ENCODE measurements at places on chromosomes 12 and 14.
A peak's percentile ranks its signal among the peaks of the same experiment; 100 is the strongest.

GRCh38 chr12:559906-560455 lies 100.2 kb downstream of the B4GALNT3 start:
- no peak for DNase-seq

- no peak for DNase-seq
Observed at GRCh38 chr14:54309615-54310014, 87.2 kb upstream of the CDKN3 start.

- DNase-seq, result no peak
Observed at GRCh38 chr12:68100241-68100640, 59.3 kb downstream of the IFNG start.

GRCh38 chr12:107320033-107320928 lies 226.9 kb upstream of the CRY1 start:
- peak; percentile 85 for DNase-seq

GRCh38 chr12:23752245-23752644 lies 197.2 kb downstream of the SOX5 start:
- no peak for DNase-seq

- no peak for DNase-seq
Observed at GRCh38 chr14:96398921-96399320, 7.0 kb downstream of the AK7 start.

- DNase-seq, result no peak
Observed at GRCh38 chr12:68043435-68043834, 54.2 kb downstream of the IFNG-AS1 start.

- no peak for DNase-seq
Observed at GRCh38 chr14:39426605-39427004, 5.6 kb downstream of the FBXO33 start.

DNA sequence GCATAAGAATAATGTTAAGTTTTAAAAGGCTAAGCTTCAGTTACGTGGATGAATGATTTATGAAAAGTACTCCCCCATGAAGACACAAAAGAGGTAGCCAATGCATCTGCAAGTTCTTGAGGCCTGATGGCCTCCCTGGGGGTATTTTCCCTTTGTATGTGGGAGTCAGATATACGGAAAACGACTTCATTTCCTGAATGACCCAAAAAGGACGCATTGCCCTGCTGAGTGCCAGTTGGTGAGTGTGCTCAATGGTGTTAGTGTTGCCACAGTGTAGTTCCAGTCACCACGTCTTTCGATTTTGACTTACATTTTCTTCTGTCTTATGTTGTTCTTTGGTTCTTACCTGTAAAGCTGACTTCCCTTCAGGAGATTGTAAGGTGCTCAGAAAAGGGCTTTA lies 8.0 kb downstream of the ETV6 start:
- no peak for DNase-seq

GRCh38 chr14:57833323-57833722 lies 32.6 kb downstream of the SLC35F4 start:
- no peak for DNase-seq

GRCh38 chr14:83491091-83491490 lies 1957.4 kb upstream of the SEL1L start:
- no peak for DNase-seq

- DNase-seq, result no peak
Observed at GRCh38 chr12:5173511-5174011, 129.9 kb downstream of the KCNA5 start.

GRCh38 chr12:126627596-126627995 lies 1562.4 kb downstream of the AACS start:
- DNase-seq, result no peak

DNA sequence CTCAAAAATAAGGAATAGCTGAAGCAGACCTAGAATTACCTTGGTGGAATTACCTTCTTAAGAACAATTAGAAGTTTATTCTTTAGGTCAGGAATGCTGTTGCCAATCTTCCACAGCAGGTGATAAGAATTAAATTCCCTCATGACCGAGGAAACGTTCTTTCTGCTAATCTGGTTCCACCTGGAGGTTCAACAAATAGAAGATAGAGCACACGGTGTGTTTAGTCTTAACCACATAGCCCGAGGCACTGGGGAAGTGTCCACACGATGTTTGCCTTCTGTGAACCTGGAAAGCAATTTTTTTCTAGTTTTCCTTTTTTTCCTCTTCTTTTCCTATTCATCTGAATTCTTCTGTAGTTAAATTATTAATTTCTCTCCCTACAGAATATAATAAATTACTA lies 906.9 kb downstream of the NRXN3 start:
- DNase-seq, result no peak

- DNase-seq, result no peak
Observed at GRCh38 chr12:47111392-47111778, 31.6 kb upstream of the AMIGO2 start.

- DNase-seq, result no peak
Observed at GRCh38 chr14:93090826-93091555, 24.7 kb downstream of the ITPK1 start.

DNA sequence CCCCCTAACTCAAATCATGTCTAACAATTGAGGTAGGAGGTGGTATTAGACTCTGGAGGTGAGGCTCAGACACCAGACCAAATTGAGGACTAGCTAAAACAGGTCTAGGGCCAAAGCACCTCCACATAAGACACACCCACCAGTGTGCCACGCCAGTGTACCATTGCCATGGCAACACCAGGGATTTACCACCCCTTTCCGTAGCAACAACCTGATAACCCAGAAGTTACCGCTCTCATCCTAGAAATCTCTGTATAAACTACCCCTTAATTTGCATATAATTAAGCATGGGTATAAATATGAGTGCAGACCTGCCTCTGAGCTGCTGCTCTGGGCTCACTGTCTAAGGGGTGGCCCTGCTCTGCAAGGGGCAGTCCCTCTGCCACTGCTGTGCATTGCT lies 57.4 kb upstream of the PPP2R5C start:
- no peak for DNase-seq

- no peak for DNase-seq
Observed at GRCh38 chr14:52342849-52343596, 28.9 kb downstream of the PTGER2 start.

DNA sequence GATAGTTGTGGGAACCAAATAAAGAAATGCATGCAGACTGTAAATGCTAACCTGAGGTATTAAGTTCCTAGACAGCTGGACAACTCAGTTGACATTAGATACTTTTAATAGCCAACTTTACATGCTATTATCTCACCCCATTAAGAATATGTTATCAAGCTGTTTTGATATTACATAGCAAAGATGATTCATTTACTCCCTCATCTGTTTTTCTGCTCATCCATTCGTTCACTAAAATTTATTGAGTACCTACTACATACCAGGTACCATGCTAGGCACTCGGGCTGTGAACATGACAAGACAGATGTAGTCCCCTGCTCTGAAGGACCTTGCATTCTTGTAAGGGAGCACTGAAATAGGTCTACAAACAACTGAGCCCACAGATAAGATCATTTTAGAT lies 192.4 kb downstream of the DACT1 start:
- no peak for DNase-seq

GRCh38 chr12:54217774-54218241 lies 29.0 kb upstream of the SMUG1 start:
- no peak for DNase-seq

DNA sequence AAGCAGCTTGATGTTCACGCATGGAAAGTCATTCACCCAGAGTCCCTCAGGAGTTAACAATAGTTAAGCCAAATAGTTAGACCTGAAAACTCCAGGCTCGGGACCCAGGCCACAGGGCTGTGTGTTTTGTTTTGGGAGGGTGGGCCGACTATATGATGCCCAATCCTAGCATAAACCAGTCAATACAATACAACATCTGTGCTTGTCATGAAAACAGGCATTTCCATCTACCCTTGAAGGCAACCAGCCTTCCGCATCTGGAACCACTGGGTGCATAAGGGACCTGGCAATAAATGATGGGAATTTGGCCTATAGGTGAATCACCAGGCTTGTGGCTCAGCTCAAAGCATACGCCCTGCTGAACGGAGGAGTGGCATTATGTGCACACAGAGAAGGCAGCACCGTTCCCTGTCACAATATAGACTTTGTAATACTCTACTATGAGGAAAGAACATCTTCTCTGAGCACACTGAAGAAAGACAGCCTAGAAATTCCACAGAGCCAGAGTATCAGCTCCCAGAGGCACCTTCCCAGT lies 91.0 kb upstream of the FOXN3 start:
- no peak for DNase-seq

- DNase-seq, result no peak
Observed at GRCh38 chr14:36976571-36977023, 195.8 kb downstream of the SLC25A21 start.

- DNase-seq, result no peak
Observed at GRCh38 chr12:62622177-62622576, 155.6 kb downstream of the MON2 start.

DNA sequence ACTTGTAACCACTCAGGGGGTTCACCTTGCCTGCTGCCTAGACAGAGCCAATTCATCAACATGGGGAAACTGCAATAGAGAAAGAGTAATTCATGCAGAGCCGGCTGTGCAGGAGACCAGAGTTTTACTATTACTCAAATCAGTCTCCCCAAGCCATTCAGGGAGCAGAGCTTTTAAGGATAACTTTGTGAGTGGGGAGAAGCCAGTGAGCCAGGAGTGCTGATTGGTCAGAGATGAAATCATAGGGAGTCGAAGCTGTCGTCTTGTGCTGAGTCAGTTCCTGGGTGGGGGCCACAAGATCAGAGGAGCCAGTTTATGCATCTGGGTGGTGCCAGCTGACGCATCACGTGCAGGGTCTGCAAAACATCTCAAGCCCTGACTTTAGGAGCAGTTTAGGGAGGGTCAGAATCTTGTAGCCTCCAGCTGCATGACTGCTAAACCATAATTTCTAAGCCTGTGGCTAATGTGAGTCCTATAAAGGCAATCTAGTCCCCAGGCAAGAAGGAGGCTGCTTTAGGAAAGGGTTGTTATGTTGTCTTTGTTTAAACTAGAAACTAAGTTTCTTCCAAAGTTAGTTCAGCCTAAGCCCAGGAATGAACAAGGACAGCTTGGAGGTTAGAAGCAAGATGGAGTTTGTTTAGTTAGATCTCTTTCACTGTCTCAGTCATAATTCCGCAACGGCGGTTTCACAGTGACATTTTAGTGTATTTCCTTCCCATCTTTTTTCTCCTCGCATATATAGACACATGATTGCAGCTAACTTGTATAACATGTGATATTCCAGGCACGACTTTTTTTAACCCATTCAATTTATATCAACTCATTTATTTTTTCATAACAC lies 68.9 kb upstream of the NCOR2 start:
- DNase-seq, result peak; percentile 59

- no peak for DNase-seq
Observed at GRCh38 chr12:124073356-124074035, 100.5 kb downstream of the ZNF664 start.

DNA sequence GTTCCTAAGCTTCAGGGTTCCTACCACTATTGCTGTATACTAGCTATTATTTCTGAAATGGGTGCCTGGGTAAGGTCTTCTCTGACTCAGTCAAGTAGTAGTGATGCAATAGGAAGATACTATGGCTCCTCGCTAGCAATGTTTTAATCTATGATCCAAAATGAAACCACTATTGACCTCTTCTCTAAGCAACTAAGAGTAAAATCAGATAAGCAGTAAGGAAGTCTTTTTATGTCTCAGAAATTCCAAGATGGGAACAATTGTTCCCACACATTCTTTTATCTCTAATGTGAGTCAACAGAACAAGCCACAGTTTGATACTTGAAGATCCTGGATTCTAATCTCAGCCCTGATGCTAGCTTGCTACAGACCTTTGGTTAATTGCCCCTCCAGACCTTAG lies 45.1 kb downstream of the AREL1 start:
- DNase-seq, result no peak

GRCh38 chr12:131011165-131012079 lies 57.7 kb downstream of the ADGRD1 start:
- DNase-seq, result no peak

GRCh38 chr12:10722502-10722904 lies 620 bp downstream of the YBX3 start:
- peak; percentile 64 for DNase-seq

- DNase-seq, result no peak
Observed at GRCh38 chr12:131121705-131122405, 168.1 kb downstream of the ADGRD1 start.

GRCh38 chr14:94123868-94124267 lies 5.5 kb downstream of the IFI27L2 start:
- DNase-seq, result no peak

DNA sequence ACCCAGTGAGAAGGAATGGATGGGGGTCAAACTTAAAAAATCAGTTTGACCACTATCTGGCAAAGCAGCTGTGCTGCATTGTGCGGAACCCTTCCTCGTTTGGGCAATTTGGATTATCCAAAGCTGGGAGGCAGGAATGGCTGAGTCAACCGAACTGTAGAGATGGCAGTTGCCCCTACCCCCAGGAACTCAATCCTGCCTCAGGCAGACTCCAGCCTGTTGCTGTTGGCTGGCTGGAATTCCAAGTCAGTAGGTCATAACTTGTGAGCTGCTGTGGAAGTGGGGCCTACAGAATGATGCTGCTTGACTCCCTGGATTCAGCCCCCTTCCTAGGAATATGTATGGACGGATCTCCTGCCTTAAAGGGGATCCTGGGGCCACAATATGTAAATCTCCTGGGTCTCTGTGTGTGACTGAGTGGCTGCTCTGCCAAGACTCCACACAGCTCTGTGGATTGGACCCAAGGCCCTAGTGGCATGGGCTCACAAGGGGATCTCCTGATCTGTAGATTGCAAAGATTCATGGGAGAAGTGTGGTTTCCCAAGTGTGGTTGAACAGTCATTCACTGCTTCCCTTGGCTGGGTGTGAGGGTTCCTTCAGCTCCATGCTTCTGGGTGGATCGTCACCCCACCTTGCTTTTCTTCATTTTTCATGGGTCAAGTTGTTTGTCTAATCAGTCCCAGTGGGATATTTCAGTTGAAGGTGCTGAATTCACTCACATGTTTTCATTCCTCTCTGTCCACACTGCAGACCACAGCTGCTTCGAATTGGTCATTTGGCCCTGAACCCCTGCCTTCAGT lies 19.2 kb downstream of the LUM start:
- no peak for DNase-seq

DNA sequence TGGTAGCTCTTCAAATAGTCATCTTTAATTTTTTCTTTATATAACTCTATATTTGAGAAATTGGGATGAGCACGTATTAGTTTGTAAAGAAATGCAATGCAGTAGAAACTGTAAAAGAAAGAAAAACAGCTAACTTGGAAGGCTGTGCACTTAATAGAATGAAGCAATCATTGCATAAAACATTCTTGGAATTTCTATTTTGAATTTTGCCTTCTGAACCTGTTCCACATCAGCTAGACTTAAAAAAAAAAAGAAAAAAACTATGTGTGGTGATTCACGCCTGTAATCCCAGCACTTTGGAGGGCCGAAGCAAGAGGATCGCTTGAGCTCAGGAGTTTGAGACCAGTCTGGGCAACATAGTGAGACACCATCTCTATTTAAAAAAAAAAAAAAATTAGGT lies 29.4 kb downstream of the SCN8A start:
- DNase-seq, result no peak

GRCh38 chr12:106267535-106267934 lies 19.7 kb upstream of the CKAP4 start:
- no peak for DNase-seq

GRCh38 chr12:94710933-94711332 lies 60.6 kb upstream of the TMCC3 start:
- DNase-seq, result peak; percentile 15

DNA sequence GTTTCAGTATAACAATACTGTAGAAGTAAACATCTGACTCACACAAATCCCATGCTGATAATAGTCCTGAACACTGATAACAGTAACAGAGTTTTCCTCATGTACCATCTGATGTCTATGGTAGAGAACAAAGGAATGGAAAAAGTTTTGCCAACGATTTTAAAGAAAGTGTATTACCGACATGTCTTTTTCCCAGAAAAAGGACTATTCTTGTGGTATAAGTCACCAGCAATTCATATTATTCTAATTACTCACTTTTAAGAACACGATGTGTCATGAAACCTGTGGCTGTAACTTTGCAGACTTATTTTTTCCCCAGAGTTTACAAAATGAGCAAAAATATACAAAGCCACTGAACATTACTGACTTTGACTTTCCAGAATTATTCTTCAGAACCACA lies 40.1 kb upstream of the DCN start:
- DNase-seq, result no peak

All from stimulated activated CD4-positive, alpha-beta T cell treated with anti-CD3 and anti-CD28 coated beads, Interleukin-4, amount 100 ng/mL, for 1 hour (primary cell).